ENCODE measurements at places on chromosomes 2 and 18.

GRCh38 chr2:43524177-43524965, 71.5 kb downstream of the THADA start:
- no peak for DNase-seq

GRCh38 chr2:80288576-80288975, 16.0 kb downstream of the LRRTM1 start:
- peak; percentile 66 for DNase-seq

DNA sequence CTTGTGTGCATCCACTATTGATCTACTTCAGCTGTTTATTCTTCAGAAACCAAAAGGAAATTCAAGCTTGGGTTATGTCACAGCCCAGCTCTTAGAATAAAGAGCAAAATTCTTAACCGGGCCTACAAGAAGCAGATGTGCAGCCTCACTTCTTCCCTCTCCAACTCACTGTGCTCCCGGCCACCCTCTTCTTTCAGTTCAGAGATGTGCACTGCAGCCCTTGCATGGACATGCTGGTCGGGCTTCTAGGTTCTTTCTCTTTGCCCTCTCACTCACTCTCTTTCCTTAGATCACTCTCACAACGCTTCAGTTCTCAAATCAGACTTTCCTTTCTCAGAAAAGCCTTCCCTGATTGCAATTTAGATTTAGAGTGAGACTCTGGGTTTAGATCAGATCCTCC, 104.1 kb downstream of the CHN1 start:
- DNase-seq = no peak

GRCh38 chr2:99970292-99970868, 172.0 kb downstream of the AFF3 start:
- no peak for DNase-seq

DNA sequence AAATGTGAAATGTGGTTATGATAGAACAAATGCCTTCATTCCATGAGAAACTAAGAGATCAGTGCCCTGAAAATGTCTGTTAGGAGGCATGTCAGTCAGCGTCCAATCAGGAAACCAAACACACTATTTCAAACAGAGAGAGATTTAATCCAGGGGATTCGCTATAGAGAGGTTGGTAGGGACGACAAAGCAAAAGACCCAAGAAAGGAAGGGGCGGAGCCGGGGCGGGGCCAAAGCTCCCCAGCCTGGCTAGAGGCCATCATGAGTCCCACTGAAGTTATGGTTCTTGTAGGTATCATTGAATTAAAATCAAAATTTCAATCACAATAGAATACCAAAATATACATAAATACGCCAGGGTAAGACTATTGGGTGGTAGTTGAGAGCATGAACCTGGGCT, 32.9 kb upstream of the RNF149 start:
- no peak for DNase-seq

DNA sequence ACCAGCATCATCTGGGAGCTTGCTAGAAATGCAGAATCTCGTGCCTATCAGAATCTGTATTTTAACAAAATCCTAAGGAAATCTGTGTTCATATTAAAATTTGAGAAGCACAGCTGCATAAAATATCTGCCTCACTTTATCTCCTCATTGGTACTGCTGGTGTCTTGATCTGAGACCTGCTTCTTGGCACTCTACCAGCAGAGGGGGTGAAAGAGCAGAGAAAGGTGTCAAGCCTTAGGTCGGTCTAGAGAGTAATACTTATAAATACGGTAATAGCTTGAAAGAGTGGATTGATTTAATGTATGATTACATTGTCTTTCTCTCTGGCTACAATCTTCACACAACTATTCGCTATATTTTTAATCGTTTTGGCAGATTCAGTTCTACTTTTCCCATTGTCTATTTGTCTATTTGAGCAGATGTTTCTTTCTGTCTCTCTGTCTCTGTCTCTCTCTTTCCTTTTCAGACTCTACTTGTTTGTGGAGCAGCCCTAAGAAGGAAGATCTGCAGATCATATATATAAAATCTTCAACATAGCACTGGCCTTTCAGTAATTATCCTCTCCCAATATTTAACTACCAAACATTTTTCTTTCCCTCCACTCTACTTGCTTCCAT, 1.7 kb upstream of the GCG start:
- DNase-seq = no peak

DNA sequence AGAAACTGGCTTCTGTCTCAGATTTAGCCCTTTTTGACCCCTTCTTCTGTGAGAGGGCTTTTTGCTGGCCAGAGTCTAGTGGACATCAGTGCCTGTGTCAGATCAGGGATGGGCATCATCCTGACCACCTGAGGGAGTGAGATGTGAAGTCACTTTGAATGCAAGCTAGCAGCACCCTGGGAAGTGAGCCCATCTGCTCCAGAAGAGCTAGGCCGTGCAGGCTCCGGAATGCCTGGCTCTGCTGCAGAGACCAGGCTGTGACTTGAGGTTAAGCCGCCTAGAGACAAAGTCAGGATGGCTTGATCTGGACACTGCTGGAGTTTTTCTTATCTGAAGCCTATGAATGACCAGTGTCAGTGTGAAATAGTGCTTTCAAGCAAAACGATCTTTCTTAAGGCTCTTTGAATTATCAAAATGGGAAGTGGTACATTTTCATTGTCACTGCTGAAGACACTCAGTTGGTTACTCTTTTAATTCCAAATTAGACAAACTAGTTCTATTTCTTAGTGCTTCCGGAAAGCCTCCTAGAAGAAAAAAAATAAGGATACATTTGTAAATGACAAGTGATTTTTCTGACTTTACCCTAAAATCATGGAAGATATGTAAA, 20.8 kb downstream of the DGUOK start:
- DNase-seq = no peak

DNA sequence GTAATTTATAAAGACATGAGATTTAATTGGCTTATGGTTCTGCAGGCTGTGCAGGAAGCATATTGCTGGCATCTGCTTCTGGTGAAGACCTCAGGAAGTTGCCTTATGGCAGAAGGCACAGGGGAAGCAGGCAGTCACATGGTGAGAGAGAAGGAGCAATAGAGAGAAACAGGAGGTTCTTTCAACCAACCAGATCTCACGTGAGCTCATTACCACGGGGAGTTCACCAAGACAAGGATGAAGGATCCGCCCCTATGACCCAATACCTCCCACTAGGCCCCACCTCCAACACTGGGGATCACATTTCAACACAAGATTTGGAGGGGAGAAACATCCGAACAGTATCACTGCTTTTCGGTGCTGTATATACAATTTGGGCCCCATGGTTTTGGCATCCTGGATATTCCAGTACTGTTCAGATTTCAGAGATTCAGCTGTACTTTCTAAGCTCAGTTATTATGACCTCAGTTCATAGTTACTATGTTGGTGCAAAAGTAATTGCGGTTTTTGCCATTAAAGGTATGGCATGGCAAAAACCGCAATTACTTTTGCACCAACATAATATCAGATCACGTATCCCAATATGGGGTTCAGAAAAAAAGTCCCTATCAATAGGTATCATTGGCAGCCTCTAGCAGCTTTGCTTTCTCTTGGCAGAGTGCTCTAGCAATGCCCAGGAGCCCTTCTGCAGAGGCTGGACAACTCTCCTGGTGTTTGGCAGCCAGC, 189.6 kb upstream of the SIX3 start:
- no peak for DNase-seq

- no peak for DNase-seq
Observed at GRCh38 chr2:81324046-81324445, 1019.5 kb upstream of the LRRTM1 start.

DNA sequence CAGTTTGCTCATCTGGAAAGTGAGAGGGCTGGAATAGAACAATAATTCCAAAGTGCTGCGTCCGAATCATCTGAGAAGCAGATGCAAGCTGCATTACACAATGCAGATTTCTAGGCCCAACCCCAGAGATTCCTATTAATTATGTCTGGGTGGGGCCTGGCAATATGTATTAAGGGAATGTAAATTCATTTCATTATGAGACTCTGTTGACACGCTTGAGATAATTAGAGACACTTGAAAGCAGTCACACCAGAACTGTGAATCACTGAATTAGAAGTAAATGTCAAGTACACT, 54.7 kb upstream of the HK2 start:
- no peak for DNase-seq

DNA sequence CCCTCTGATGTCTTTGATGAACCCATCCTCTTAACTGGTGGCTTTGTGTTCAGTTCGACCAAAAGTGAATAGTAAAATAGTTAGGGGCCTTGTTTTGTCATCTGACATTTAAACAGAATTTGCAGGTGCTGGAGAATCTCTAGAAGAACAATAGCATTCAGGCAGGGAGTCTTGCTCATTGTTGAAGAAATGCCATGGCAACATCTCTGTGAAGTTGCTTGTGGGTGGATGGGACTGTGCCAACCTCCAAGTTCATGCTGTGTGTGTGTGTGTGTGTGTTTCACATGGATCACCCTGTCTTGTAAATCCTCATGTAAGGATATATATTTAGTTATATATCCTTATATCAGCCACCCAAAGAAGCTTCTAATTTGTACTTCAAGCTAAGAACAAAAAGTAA, 66.7 kb downstream of the SKA1 start:
- DNase-seq = no peak

GRCh38 chr2:77513191-77513590, 9.0 kb downstream of the LRRTM4 start:
- no peak for DNase-seq

- DNase-seq = no peak
Observed at GRCh38 chr2:19473350-19473749, 114.9 kb upstream of the OSR1 start.

DNA sequence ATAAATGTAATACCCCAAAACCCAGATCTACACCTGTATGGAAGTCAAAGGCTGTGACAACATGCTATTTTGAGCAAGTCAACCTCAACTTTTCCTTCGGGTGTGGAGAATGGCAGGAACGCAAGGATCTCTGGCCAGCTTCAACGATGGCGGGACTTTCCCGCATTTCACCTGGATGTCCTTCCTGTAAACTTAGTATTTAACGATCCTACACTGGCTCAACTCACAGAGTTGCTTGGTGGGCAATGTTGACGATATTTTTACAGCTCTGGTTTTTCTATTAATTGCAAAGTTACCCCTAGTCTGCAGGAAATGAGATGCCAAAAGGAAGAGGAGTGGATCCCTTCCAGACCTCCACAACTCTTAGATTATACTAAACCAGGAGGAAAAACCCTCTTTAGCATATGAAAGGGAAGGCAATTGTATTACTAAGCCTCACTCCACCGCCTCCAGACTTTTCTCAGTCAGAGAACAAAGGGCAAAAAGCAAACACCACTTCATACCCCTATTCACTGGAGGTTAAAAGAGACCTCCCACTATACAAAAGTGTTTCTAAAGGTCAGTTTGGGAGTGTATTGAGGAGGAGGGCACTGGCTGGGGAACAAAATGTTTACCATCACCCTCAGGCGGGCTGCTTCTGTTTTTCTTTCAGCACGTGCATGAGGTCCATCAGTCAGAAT, 56.5 kb upstream of the ACVR1 start:
- no peak for DNase-seq

DNA sequence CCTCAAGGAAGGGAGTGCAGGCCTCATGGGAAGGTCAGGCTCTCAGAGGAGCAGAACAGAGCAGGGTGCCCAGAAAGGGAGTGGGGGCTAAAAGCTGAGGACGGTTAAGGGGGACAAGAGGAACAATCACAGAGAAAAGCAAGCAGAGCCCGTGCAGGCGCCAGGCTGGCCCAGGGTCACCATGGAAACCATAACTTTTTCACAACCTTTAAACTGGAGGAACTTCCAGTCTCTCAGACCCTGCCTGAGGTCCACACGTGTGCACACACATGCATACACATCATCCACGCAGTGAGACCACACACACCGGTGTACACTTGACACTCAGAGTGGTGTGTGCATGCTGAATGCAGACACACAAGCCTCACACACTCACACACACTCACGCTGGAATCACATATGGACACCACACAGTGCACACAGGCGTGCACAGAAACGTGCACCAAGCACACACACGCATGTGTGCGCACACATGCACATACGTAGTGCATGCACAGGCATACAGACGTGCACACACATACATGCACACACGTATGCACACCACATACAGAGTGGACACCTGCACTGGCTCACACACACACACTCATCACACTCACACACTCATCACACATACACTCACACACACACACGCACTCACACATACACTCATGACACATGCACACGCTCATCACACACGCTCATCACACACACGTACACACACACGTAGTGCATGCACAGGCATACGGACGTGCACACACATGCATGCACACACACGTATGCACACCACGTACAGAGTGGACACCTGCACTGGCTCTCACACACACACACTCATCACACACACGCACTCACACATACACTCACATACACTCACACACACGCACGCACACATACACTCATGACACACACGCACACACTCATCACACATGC, 37.2 kb upstream of the SNED1 start:
- no peak for DNase-seq
